ENCODE measurements at places on chromosomes 4 and X.

- DNase-seq: peak; percentile 29
Observed at GRCh38 chrX:71056867-71057266, 11.3 kb downstream of the SNX12 start.

DNA sequence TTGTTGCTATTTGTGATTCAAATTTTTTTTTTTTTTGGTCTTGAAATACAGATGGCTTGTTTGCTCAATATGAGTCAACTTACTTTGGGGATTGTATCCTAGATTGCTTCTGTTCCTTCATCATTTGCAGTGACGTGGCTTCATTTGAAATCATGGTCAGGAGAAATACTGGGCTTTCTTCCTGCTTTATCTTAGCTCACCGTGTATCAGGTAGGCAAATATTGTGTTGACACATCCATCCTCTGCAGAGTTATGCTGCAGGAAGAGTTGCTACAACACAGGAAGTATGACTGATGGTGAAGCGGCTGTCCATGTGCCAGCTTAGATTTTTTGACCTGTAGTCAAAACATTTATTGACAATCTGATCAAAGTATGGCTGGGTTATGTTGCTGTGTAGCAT is 232.2 kb downstream of the C4orf33 start:
- DNase-seq: no peak

DNA sequence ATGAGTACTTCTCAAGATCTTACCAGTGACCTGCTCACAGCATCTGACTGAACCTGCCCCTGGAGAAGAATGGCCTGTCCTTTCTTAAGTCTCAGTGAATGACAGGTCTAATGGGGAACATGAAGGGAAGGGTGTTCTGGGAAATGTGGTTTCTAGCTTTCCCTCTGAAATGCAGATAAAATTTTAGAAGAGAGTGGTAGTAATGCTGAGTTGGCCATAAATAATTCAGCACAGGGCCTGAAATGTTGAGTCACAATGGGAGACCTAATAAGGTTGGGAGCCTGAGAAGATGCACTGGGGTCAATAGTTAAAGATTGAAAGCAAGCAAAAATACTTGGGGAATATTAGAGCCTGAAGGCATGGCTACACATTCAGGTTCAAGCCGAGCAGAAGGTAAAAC is 214.9 kb upstream of the ARHGAP24 start:
- DNase-seq: no peak

DNA sequence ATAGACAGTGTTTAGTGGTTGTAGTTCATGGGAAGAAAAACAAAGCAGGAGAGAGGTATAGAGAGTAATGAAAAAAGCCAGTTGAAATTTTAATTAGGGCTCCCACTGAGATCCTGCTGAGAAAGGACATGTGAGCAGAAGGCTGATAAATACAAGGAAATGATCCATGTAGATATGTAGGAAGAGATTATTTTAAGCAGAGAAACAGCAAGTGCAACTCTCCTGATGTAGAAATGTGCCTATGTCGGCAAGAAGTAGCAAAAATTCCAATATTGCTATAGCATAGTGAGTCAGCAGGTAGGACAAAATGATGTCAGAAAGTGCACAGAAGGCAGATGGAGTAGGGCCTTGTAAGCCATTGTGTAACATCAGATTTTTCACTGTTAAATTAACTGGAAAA is 1027.3 kb downstream of the PCDH18 start:
- no peak for DNase-seq

DNA sequence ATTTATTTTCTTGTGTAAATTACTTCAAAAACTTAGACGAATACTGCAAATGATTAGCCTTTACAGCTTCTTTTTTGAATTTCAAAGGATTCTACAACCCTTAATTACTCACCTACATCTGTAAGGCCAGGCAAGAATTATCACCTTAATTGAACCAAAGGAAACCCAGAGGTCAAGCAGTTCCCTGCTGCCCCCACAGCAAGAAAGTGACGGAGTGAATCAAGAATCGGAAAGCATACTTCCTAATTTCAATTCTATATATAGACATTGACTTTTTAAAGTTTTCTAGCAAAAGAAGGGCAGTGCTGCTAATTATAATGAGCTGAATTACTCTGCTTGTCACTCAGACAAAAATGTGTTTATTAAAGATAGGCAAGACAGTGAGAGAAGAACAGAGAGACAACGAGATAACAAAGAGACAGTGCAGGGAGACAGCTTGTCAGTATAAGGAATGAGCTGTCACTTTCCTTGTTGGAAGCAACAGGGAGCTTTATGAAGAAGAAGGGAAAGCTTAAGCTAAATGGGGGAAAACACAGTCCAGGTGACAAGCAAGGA is 47.5 kb upstream of the SPANXN4 start:
- DNase-seq: no peak

DNA sequence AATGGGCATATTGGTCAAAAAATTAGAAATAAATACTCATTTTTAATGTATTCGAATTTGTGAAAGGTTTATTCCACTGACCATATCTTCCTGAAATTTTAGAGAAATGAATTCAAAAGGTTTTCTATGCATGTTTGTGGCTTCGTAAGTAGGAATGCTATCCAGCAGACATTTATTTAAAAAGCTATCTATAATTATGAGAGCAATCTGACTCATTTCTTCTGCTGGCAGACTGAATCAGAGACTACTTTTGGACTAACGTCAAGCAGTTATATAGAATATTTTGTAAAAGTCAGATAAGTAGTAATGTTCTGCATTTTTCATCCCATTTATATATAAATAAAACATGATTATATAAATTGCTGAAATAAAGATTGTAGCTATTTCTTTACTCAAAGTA is 125.0 kb downstream of the SPCS3 start:
- DNase-seq: peak; percentile 57

- no peak for DNase-seq
Observed at GRCh38 chr4:32564626-32565025, 1844.5 kb downstream of the PCDH7 start.

DNA sequence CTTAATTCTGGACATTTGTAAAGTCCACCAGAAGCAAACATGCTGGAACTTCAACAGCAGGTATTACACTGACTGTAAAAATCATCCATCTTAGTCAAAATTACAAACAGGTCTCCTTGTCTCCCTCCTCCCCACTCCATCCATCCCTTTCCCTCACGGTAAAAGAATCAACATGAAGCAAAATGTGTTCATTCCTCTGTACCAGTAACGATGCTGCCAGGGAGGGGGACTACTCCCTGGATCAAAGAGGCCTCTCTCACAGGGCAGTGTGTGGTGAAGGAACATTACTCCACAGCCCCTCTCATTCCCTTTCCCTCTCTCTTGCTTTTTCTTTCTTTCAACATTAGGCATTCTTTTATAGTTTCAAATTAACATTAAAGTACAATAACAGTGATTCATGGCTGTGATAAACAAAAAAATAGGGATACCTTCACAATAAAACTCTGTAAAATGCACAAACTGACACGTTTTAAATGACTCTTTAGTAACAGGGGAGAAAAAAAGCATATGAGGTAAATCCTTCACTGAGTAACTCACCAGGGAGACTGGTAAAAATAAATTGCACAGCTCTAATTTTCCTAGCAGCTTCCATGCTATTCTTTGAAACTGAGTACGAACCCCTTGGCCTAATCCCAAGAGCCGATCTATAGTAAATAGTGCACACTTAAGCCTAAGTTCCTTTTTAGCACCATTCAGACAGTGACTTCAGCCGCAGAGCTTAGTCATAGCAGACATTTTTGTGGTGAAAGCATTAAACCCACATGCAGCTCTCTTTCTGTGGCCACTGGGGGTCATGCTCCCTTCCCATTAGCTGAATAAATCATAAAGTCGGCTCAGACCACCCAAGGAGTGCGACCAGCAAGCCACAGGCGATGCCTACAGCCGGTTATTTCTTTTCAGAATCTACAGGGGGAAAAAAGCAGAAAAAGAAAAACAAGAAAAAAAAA is 215.6 kb upstream of the GYPA start:
- DNase-seq: peak; percentile 61

- no peak for DNase-seq
Observed at GRCh38 chr4:955931-956381, 17.4 kb downstream of the DGKQ start.

GRCh38 chr4:127498366-127498765 is 134.4 kb upstream of the INTU start:
- DNase-seq: no peak

GRCh38 chrX:107691024-107691448 is 62.7 kb downstream of the PRPS1 start:
- no peak for DNase-seq

DNA sequence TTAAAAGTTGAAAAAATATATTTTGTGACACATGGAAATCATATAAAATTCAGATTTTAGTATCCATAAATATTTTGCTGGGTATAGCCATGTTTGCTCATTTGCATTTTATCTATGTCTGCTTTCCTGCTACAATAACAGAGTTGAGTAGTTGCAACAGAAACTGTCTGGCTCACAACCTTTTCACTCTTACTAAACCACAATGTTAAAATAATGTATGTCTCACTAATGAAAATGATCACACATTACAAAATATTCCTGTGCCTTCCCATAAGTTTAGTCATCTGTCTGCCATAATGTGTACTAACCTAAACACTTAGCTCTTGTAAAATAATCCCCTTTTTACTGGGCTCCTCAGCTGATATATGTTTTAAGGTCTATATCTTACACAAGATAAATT is 174.0 kb upstream of the PRPS2 start:
- no peak for DNase-seq

DNA sequence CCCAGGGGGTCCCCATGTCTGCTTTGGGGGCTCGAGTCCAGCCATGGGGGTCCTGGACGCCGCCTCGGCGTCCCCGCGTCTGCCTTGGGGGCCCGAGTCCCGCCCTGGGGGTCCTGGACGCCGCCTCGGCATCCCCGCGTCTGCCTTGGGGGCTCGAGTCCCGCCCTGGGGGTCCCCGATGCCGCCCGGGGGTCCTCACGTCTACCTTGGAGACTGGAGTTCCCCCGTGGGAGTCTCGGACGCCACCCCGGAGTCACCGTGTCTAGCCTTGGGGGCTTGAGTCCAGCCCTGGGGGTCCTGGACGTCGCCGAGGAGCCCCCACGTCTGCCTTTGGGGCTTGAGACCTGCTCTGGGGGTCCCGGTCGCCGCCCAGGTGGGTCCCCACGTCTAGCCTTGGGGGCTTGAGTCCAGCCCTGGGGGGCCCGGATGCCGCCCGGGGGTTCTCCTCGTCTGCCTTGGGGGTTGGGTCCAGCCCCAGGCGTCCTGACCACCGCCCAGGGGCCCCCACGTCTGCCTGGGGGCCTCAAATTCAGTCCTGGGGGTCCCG is 1.1 kb upstream of the GTPBP6 start:
- DNase-seq: no peak

GRCh38 chrX:123487669-123488068 is 245.2 kb downstream of the THOC2 start:
- DNase-seq: no peak

GRCh38 chr4:11183356-11183740 is 245.3 kb downstream of the HS3ST1 start:
- no peak for DNase-seq

GRCh38 chrX:147962476-147962875 is 18.7 kb upstream of the FMR1NB start:
- no peak for DNase-seq

GRCh38 chr4:134663742-134664141 is 462.2 kb upstream of the PABPC4L start:
- DNase-seq: no peak

DNA sequence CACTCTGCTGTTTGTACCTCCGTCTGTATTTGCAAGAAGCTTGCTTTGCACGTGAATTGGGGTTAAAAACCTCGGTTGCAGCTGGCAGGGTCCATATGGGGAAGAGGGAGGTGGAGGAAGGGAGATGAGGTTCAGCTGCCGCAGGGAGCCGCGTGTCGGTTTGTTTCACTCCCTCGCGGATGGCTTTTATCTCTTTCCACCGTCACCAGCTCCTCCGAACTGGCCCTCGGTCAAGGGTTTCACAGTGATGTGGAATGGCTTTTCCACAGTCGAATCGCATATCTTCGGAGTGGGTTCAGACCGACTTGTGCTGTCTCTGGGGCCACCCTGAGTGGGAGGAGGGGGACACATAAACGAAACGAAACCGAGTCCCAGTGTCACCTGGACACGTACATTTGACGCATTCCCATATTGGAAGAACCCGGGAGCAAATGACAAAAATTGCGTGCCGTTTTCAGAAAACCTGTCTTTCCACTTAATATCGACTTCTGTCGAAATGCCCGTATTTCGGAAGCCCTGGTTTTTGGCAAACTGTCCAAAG is 929 bp downstream of the ZBTB33 start:
- DNase-seq: no peak

DNA sequence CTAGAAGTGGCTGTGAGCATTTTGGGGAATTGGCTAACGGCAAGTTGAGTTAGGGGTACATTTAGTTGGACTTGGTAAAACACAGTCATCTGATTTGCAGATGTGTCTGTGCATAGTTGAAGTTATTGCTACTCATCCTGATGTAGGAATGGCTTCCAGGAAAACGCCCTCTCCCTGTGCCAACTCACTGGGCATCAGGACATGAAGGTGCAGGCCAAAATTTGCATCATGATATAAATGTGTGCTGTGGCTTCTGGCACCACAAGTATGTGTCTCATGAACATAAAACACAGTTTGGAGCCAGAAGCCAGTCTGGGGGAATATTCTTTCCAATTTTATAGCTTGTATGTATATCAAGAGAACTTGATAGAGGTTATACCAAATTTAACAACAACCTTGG is 54.2 kb upstream of the CBR4 start:
- no peak for DNase-seq

DNA sequence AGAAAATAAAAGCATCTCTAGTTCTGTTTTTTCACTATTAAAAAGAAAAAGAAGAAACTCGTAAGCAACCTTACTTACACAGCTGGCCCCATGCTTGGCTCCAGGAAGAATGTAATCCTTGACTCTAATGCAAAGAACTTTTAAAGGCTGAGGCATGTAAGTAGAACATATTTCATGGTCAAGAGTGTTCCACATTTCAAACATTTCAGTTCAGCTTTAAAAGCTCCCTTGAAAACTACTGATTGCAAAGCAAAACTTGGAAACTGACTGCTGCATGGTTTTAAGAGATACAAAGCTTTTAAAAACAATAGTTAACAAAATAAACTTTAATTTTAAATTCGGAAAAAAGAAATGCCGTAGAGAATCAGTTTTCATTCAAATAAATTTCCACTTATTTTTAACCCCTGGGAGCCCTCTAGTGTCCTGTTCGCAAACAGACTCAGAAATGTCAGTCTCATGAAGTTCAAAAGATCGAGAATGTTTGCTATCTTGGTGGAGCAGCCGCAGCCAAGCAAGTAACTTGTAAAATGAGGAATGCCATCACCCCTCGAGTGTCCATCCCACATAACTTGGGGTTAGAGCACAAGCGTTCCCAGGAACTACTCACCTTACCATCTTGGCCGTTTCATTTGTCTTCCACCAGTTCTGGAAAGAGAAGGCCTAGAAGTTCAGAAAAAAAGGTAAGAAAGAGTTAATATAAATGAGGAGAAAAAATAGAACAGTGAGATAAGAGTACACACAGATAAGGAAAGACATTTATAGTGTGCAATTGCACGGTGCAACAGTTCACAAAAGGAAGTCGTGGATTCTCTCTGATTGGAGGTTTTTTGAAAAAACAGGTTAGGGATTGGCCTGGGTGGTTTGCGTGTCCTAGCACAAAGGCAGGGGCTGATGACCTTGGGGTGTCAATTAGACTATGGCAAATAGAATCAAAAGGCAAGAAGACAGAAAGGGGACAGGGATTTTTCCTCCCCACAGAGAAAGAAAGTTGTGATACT is at the start of gene GASK1B:
TSS of gene GASK1B (minus strand) at position 765 of the 998 bp plus-strand sequence. CDS start 1,650 bp downstream, outside the sequence.
- no peak for DNase-seq
